ENCODE measurements at places on chromosomes 13 and 19.
A peak's percentile ranks its signal among the peaks of the same experiment; 100 is the strongest.

- no peak for DNase-seq
Measured at GRCh38 chr19:41928754-41929535, 696 bp upstream of the ERFL start.

DNA sequence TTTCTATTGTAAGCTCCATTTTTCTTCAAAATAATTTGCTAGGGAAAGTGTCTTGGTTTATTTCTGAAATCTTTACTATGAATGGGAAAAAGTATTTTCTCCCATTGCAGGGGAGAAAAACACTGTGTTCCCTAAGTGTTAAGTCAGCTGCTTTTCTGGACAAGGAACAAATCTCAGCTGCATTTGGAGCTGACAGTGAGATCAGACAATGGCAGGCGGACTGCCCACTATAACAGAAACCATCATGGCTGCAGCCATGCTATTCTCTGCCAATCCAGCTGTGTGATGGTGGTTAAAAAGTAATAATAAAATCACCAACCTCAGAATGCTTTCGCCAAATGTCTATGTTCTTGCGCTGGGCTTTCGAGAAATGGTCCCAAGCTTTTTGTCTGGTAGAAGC, 302.7 kb downstream of the DNAJC15 start:
- no peak for DNase-seq

DNA sequence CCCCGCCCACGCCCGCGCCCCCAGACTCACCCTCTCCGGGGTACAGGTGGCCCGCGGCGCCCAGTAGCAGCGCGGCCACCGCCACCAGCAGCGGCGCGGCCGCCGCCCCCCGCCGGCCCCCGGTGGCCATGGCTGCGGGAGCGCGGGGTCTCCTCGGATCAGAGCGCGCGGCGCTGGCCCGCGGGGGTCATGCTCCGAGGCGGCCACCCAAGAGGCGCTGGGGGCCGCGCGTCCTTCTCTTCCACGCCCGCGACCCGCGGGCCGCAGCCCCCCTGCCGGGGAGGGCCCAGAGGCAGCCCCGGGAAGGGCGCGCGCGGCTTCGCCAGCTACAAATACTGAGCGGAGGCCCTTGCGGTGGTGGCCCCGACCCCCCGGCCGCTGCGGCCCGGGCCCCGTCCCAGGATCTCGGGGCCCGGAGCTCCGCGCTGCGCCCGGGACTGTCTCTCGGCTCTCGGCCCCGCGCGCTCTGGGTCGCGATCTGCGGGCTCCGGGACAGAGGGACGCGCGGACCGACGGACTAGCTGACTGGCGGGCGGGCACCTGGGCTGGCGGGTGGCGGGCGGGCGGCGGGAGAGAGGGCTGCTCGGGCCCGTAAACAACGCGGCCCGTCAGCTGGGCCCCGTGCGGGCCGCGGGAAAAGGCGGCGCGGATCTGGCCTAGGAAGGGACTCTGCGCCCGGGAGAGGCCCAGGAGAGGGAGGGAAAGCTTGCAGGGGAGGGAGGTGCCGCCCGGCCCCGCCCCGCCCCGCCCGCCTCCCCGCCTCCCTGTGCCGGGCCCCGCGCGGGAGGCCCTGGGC, at the start of gene INSR:
TSS of gene INSR (minus strand) at position 653 of the 796 bp plus-strand sequence. CDS start at position 130, 523 bp downstream.
- DNase-seq, result peak; percentile 62

DNA sequence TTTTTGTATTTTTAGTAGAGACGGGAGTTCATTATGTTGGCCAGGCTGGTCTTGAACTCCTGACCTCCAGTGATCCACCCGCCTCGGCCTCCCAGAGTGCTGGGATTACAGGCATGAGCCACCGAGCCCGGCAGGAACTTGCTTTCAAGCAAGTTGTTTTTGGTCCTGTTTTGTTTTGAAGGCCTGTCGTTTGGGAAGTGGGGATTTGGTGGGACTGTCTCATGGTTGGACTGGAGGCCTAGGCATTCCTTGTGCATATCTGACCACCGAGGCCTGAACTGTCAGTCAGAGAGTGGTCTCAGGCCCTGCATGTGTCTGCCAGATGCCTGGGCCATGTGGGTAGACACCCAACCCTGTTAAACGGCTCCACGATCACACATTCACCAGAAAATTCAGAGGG, 26.3 kb downstream of the UBXN6 start:
- DNase-seq, result no peak

DNA sequence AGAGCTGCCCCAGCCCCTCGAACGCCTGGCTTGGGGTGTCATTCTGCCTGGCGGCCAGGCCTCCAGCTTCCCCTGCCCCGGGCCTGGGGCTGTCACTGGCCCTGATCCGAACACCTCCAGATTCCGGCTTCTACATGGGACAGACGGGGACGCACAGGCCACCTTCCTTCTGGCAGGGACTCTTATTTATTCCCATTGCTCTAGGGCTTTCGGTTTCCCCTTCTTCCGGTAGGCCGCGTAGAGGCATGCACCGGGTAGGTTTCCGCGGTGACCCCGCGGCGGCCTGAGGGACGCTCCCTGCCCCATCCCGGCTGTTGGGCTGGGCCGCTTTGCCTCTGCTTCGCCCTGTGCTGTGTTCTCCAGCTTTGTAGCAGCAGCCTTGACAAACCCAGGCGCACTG, 28.2 kb downstream of the CERS1 start:
- no peak for DNase-seq

DNA sequence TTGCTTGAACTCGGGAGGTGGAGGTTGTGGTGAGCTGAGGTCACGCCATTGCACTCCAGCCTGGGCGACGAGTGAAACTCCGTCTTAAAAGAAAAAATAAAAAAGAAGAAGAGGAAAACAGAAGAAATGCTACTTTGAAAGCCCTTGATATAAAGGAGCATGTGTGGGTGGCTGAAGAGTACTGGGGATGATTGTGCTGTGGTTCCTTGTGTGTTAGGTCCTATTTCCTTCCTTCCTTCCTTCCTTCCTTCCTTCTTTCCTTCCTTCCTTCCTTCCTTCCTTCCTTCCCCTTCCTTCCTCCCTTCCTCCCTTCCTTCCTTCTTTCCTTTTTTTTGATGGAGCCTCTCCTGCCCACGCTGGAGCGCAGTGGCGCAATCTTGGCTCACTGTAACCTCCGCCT, 14.3 kb downstream of the WDR88 start:
- DNase-seq, result no peak

- DNase-seq, result no peak
Measured at GRCh38 chr19:41564515-41565378, 11.2 kb upstream of the CEACAM21 start.

DNA sequence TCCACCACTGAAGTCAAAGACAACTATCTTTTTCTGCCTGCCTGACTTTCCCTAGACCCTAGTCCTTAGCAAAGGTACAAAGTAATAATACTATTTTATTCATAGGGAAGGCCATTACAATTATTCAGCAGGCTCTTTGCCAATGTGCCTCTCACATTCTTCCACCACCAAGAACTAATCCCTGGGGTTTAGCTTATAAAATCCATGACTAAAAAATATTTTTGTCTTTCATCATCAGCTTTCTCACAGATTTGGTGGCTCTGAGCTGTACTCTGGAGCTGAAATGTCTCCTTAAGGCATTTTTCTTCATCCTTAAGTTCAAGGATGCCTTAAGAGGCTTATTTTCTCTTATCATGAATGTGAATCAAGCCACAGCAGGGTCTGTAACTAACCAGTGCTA, 96.1 kb downstream of the OXGR1 start:
- peak; percentile 41 for DNase-seq

GRCh38 chr19:46481223-46481848, 10.0 kb upstream of the PNMA8A start:
- no peak for DNase-seq

DNA sequence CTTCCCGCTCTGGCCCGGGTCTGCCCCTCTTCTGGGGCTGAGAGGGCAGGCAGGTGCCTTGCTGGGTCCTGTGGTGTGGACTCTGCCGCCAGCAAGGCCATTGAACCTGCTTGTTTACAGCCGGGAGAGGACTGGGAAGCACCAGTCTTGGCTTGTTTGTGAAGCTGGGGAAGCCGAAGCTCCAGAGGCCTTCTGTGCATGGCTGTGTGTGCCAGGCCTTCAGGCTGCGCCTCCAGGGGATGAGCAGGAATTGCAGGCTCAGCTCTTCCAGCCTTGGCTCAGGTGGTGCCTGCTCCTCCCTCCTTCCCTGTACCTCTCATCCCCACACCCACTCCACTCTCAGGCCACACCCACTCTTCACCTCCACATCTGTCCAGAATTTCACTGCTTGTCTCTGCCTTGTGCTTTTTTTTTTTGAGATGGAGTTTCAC, 17.5 kb downstream of the NDUFB7 start:
- DNase-seq, result no peak

DNA sequence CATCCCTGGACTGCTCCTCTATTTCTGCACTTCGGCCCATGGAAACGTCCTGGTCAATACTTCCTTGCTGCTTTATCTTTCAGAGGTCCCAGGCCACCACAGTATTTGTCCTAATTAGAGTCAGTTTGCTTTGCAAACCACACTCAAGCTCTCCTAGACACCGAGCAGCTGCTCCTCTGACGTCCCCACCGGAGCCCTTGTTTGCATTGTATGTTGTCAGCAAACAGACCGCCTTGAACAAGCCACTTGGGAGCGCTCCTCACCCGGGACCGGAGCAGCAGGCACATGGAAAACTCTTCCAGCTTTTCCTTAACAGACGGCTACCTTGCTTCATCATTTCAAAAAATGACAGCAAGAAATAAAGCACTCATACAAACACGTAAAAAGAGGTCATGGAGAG, 51.5 kb upstream of the GTF3A start:
- no peak for DNase-seq

DNA sequence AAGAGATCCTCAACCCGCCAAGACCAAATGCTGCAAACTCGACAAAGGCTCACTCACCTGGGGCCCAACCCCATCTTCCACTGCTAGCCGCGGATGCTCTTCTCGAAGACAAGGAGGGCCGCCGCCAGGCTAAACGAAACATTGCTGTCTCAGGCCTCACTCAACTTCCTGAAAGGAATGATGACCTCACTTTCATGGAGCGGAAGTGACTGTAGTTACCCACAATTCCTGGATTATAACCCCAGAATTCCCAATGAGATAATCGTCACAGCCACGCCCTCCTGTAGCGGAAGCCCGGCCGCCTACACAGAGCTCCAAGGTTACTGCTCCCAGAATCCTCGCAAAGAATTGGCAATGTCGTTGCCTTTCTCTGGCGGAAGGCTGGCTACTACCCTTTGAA, 10.5 kb upstream of the ZNF112 start:
- DNase-seq, result no peak

DNA sequence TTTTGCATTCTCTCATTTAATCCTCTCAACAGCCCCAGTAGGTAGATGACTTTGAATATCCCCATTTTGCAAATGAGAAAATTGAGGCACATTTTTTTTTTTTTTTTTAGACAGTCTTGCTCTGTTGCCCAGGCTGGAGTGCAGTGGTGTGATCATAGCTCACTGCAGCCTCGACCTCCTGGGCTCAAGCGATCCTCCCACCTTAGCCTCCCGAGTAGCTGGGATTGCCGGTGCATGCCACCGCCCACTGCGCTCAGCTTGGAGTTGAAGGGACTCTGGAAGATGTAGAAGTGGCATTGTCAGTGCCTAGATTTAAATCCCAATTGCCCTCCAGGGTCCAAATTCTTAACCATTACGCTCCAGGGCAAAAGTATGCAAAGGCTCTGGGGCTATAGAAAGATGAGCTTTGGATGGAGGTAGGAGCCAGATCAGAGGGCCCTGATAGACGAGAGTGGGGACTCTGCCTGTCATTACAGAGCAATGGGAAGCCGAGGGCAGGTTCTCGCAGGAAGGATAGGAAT, 813 bp upstream of the MCOLN1 start:
- no peak for DNase-seq

Data from brain microvascular endothelial cell (primary cell).